ENCODE measurements at places on chromosomes 6 and 20. TPM values are rescaled to one million over a fixed set of nuclear protein-coding genes. Genes with fewer than 3 reads are reported as not detected.
A peak's percentile ranks its signal among the peaks of the same experiment; 100 is the strongest.

The DUSP22 gene
- 59.0 TPM for total RNA-seq

The ENPP3 gene
- 1.8 TPM for total RNA-seq

The HAO1 gene
- not detected for total RNA-seq

The YTHDF1 gene
- 32.8 TPM for total RNA-seq

The RFX6 gene
- not detected for total RNA-seq

The MATN4 gene
- 1.6 TPM for total RNA-seq

The ZBP1 gene
- total RNA-seq, result not detected

The TMEM244 gene
- total RNA-seq, result not detected

The SPATA25 gene
- 3.4 TPM for total RNA-seq

The CLPSL1 gene
- total RNA-seq, result not detected

The AFDN gene
- total RNA-seq, result 292 TPM

The SMLR1 gene
- not detected for total RNA-seq

DNA sequence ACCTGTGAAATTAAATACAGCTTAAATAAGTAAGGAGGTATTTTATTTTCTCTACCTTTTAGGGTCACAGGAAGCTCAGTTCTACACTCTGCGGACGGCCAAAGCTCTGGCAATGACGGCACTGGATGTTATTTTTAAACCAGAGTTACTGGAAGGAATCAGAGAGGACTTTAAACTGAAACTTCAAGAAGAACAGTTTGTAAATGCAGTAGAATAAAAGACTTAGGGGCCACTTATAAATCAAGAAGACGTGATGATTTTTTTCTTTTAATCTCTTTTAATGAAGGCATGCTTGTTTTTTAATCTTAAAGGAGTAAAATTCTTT, 16.2 kb downstream of the PM20D2 start:
- H3K36me3 ChIP-seq, result no peaks in the 10 kb centered on the region
- no peak for DNase-seq
- no peaks in the 10 kb centered on the region for H3K27me3 ChIP-seq

- no peaks in the 10 kb centered on the region for H3K27me3 ChIP-seq
- H3K4me1 ChIP-seq, result no peaks in the 10 kb centered on the region
- H3K27ac ChIP-seq, result no peak overlapping the region
- DNase-seq, result no peak
- no peaks in the 10 kb centered on the region for H3K36me3 ChIP-seq
These were observed 238.6 kb upstream of the PREP start for GRCh38 chr6:105641504-105641903.

DNA sequence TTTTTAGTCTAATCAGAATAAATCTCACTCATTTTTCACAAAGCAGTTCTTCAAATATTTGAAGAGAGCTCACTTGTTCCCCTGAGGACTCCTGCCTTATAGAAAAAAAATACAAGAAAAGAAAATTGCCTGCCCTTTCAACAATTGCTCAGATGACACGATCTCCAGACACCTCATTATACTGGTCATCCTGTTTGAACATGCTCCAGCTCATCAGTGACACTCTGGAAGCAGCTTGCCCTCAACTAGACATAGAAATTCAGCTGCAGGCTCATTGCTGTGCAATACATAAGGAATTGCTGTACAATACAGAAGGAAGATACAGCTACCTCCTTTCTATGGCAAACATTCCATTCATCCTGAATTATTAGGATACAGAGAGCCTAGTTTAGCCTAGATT, 73.1 kb downstream of the OPN5 start:
- H3K36me3 ChIP-seq, result no peaks in the 10 kb centered on the region
- DNase-seq, result no peak
- no peak overlapping the region for H3K4me3 ChIP-seq
- no peak overlapping the region for H3K27ac ChIP-seq

DNA sequence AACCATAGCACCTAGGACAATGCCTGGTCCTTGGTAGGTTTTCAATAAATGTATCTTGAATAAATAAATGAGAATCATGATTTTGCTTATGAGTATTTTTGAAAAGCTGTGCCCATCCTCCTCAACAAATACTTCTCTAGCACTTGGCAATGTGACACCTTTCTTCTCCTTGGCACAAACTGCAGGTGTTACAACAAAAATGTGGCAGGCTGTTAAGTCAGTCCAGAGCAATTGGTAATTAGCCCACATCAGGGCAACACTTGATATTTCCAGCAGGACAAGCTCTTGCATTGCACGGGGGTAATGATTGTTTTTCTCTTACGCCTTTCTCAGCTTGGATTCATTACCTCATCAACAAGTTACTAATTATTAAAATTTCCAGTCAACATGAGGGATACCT, 31.6 kb upstream of the SNX9 start:
- no peak overlapping the region for H3K4me3 ChIP-seq
- DNase-seq, result peak; percentile 43
- no peaks in the 10 kb centered on the region for H3K36me3 ChIP-seq
- no peaks in the 10 kb centered on the region for H3K4me1 ChIP-seq
- no peaks in the 10 kb centered on the region for H3K27me3 ChIP-seq

DNA sequence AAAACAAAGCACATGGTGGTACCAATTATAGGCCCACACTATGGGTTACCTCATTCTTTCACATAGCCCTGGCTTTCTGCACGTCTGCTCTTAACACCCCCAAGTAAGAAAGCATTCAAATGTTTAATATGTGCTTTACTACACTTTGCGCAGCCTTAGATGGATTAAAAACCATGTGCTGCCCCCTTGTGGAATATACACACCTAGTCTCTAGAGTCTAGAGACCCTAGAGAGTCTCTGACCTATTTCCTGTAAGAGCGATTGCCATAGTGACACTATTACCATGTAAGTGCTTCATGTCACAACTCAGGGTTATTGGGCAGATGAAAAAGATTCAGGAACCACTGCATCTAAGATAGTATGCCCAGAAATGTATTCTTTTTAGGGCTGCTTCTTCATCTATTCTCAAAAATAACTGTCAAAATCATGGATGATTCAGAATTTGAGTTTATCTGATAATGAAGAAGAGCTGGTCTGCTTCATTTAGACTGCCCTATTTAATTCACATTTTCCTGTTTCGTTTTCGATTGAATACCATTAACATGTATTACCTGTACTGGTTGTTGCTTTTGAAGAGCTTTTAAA, 186.3 kb downstream of the ADGB start:
- H3K4me3 ChIP-seq, result no peak overlapping the region
- no peaks in the 10 kb centered on the region for H3K4me1 ChIP-seq
- no peaks in the 10 kb centered on the region for H3K27me3 ChIP-seq
- DNase-seq, result no peak
- H3K36me3 ChIP-seq, result no peaks in the 10 kb centered on the region

- no peaks in the 10 kb centered on the region for H3K4me1 ChIP-seq
- no peaks in the 10 kb centered on the region for H3K27me3 ChIP-seq
- no peak overlapping the region for H3K4me3 ChIP-seq
- H3K36me3 ChIP-seq, result no peaks in the 10 kb centered on the region
These were observed 461.3 kb downstream of the GJA1 start for GRCh38 chr6:121896771-121897170.

DNA sequence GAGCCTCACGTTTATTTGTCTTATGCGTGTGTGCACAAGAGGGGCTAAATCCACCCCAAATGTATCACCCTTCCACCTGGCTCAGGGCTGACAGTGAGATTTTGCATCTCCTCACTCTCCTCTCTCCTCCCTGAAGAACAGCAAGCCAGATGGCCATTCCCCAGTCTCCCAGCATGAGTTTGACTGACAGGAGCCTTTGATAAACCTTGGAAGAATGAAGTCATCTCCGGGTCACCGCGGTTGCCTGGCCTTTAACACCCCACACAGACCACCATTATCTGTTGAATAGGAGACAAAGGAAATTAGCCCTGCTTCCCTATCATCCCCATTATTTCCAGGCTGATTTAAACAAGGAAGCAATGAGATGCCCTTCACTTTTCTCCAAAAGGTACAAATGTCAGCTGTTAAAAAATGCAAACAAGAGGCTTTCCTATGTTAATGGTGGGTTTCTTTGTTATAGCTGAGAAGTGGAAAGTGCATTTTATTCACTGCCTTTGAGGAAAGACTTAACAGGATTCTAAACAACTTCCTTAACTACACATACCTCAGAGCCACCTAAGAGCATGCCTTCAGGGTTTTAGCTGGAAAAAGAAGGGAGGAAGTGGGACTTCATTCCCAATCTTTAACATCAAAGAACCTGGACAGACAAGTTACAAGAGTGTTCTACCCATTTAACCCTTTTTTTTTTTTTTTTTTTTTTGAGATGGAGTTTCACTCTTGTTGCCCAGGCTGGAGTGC, 524.8 kb upstream of the ID4 start:
- no peaks in the 10 kb centered on the region for H3K27me3 ChIP-seq
- H3K4me1 ChIP-seq, result no peaks in the 10 kb centered on the region
- H3K27ac ChIP-seq, result no peak overlapping the region
- DNase-seq, result no peak

DNA sequence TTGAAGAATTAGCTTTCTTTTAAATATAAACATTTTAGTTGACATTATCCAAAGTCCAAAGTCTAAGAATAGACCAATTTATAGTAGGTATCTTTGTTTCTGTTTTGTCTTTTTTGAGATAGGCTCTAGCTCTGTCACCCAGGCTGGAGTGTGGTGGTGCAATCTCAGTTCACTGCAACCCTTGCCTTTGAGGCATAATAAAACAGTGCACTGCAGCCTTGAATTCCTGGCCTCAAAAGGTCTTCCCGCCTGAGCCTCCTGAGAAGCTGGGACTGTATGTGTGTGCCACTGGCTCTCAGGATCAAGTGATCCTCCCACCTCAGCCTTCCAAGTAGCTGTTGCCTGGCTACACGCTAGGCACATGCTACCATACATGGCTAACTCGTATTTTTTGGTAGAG, 135.4 kb downstream of the REV3L start:
- H3K27ac ChIP-seq, result no peak overlapping the region
- no peaks in the 10 kb centered on the region for H3K27me3 ChIP-seq
- H3K36me3 ChIP-seq, result no peaks in the 10 kb centered on the region
- H3K4me1 ChIP-seq, result no peaks in the 10 kb centered on the region
- no peak overlapping the region for H3K4me3 ChIP-seq

- no peaks in the 10 kb centered on the region for H3K27me3 ChIP-seq
- DNase-seq, result no peak
- no peak overlapping the region for H3K27ac ChIP-seq
- H3K36me3 ChIP-seq, result no peaks in the 10 kb centered on the region
- H3K4me3 ChIP-seq, result no peak overlapping the region
- no peaks in the 10 kb centered on the region for H3K4me1 ChIP-seq
These were observed 18.1 kb upstream of the ATRN start for GRCh38 chr20:3452690-3453089.

GRCh38 chr20:52054123-52054522, 137.5 kb downstream of the ZFP64 start:
- H3K4me3 ChIP-seq, result no peak overlapping the region
- DNase-seq, result no peak
- H3K27me3 ChIP-seq, result no peaks in the 10 kb centered on the region
- H3K27ac ChIP-seq, result no peak overlapping the region

DNA sequence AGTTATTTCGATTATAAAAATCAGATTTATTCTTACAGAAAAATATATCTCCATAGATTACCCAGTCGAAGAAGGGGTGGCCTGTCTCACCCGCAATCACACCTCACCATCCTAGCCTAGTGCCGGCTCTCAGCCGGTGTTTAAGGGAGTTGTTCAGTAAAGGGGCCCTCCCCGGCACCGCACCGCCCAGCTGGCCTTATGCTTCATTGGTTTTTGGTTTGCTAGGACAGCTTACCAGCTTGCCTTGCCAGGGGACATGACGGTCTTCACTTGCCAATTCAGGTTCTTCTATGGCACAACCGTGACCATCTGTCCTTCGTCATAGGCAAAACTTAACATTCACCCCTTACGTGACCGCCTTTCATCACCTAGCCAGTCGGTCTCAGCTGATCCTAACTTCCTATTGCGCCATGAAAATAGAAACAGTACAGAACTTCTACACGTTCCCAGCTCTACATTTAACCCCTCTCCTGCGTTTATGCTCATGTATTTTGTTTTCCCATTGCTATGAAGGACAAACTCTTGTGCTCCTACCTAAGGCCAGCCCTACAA, 44.7 kb upstream of the SLC22A16 start:
- H3K27me3 ChIP-seq, result no peaks in the 10 kb centered on the region
- H3K27ac ChIP-seq, result no peak overlapping the region
- no peak for DNase-seq
- no peak overlapping the region for H3K4me3 ChIP-seq
- no peaks in the 10 kb centered on the region for H3K4me1 ChIP-seq

DNA sequence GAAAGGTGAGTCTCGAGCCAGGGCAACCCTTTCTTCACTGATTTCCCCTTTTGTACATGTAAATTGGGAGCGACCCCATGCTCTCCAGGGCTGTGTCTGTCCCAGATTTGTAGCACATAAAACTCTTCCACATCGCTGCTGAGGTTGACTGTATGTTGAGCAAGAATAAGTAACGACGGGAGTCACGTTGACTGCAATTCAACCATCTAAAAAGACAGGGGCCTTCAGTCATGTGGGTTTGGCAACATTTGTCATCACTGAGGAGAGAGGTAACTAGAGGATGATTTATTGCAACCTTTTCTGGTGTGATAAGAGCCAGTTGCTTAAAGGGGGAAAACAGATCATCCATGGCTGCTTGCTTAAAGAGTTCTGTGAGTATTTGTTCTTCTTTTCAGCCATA, 159.4 kb upstream of the SULF2 start:
- no peak overlapping the region for H3K4me3 ChIP-seq
- no peaks in the 10 kb centered on the region for H3K36me3 ChIP-seq
- no peaks in the 10 kb centered on the region for H3K4me1 ChIP-seq
- no peak for DNase-seq

DNA sequence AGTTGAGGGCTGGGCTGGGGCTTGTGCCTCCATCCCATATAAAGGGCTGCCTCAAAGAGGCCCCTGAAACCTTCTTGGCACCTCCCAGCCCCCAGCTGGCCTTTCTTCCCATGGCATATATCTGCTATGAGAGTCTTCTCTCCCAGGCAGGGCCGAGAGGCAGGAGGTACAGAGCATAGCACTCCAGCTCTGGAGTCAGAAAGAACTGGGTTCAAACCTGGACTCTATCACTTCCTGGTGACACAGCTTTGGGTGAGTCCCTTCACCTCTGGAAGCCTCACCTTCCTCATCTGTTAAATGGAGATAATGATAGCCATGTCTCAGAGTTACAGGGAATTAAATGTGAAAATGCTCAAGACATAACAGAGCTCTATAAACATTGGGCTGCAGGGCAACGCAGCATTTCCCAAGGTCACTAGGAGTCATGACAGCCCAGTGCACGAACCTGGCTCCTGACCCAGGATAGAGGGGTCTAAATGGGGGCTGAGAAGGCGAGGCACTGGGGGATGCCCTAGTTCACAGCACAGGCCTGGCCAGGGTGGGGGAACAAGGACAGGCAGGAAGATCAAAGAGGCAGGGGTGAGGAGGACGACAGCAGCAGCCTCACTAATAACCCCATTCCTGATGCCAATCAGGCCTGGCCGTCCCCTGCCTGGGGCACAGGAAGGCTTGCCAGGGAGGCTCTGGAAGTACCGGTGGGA, 1.9 kb downstream of the FAM83C start:
- no peak for DNase-seq
- H3K4me3 ChIP-seq, result no peak overlapping the region
- H3K27me3 ChIP-seq, result no peaks in the 10 kb centered on the region
- H3K27ac ChIP-seq, result no peak overlapping the region
- H3K36me3 ChIP-seq, result no peaks in the 10 kb centered on the region

- no peak overlapping the region for H3K4me3 ChIP-seq
- H3K27ac ChIP-seq, result no peak overlapping the region
- H3K36me3 ChIP-seq, result no peaks in the 10 kb centered on the region
- no peaks in the 10 kb centered on the region for H3K4me1 ChIP-seq
These were observed 85.5 kb downstream of the UNC5CL start for GRCh38 chr6:40953486-40953885.

GRCh38 chr20:34403908-34404307, 40.8 kb downstream of the ITCH start:
- H3K27me3 ChIP-seq, result no peaks in the 10 kb centered on the region
- no peak overlapping the region for H3K4me3 ChIP-seq
- no peak overlapping the region for H3K27ac ChIP-seq
- no peaks in the 10 kb centered on the region for H3K36me3 ChIP-seq
- H3K4me1 ChIP-seq, result no peaks in the 10 kb centered on the region

All from breast epithelium (tissue), 4 donors.